ENCODE measurements at places on chromosomes 6 and 20. TPM values are rescaled to one million over a fixed set of nuclear protein-coding genes. Genes with fewer than 3 reads are reported as not detected.

The PTK7 gene
- 62.1 TPM for total RNA-seq

The LRRN4 gene
- total RNA-seq = not detected

- H3K4me3 ChIP-seq = peak overlapping the region; percentile 87
- no peaks in the 10 kb centered on the region for H3K27me3 ChIP-seq
- no peak for DNase-seq
- H3K36me3 ChIP-seq = no peaks in the 10 kb centered on the region
Measured at GRCh38 chr20:58650181-58650775, 805 bp upstream of the STX16 start.

DNA sequence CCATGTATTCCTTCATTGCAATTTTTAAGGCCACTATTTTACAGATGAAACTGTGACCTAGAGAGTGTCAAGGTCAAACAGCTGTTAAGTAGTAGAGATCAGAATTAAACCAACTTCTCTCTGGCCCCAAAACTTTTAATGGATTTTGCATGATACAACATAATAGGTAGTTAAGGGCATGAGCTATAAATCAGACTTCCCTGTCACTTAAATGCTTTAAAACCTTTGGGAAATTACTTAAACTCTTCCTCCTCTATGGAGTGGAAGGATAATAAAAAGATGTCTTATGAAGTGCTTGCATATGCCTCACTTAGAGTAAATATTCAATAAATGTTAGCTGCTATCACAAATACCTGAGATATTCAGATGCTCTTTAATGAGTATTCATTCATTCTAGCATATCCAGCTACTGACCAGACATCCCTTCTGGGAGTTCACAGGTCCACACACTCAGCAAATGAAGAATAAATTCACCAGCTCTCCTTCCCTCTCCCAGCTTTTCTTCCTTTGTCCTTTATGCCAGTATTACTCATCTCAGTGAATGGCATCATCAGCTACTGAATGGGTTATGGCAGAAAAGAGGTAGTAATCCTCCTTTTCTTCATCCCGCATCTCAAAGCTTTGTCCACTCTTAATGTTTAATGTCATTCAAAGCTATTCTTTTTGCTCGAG lies 36.2 kb downstream of the EYA4 start:
- no peaks in the 10 kb centered on the region for H3K27me3 ChIP-seq
- DNase-seq = no peak

GRCh38 chr6:168244961-168245551 lies 74.5 kb downstream of the DACT2 start:
- H3K27me3 ChIP-seq = no peaks in the 10 kb centered on the region
- H3K4me1 ChIP-seq = no peaks in the 10 kb centered on the region
- no peaks in the 10 kb centered on the region for H3K36me3 ChIP-seq
- no peak for DNase-seq

Measured in vagina (tissue), 2 donors.